ENCODE measurements at places on chromosomes 2 and 18.

GRCh38 chr2:149611100-149611820, 23.7 kb upstream of the MMADHC start:
- no peak for DNase-seq

DNA sequence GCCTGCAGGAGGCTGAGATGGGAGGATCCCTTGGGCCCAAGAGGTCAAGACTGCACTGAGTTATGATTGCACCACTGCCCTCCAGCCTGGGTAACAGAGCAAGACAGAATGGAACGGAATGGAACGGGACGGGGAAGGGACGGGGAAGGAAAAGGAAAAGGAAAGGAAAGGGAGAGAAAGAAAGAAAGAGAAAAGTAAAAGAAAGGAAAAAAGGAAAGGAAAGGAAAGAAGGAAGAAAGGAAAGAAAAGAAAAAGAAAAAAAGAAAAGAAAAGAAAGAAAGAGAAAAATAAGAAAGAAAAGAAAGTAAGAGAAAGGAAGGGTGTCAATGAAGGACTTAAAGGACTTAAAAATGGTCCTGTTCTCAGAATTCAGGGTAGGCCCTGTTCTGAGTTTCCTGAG, 4.3 kb upstream of the SPOPL start:
- no peak for DNase-seq

GRCh38 chr18:57077786-57078552, 68.9 kb upstream of the BOD1L2 start:
- peak; percentile 85 for DNase-seq

DNA sequence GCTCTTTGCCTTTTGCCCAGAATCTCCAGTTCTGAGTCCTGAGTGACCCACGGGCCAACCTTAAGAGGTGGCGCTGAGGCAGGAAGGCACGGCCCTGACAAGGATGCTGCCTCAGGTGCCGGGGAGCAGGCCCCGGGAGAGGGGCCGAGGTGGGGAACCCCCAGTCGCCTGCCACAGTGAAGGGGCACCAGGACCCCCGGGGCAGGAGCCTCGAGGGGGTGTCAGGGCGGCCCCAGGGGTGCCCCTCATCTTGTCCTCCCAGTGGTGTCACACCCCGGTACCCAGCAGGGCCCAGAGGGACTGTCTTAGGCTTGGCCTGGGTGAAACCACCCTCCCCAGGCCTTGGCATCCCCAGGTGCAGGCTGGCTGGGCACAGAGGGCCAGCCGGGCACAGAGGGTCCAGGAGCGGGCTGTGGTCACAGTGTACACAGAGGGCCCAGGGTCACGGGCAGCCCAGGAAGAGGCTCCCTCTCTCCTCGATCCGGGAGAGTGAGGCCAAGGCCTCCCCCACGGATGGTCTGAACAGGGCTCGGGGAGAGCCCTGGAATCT, 1.0 kb downstream of the PDCD1 start:
- DNase-seq, result no peak

DNA sequence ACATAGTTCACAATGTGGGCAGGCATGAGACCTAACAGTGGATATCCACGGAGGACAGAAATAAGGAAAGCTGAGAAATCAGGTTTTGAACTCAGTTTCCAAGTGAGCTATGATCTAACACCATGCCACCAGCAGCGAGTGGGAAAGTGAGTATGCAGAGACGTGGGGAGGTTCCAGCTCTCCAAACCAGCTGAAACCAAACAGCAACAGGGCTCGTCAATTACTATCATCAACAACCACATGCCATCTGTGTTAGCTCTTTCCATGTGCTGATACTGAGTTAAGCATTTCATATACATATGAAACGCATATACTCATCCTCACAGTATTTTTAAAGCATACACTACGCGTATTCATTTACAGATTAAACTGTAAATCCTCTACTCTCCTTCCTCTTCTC, 172.4 kb downstream of the ZNF516 start:
- no peak for DNase-seq

GRCh38 chr2:127596311-127597045, 49.5 kb upstream of the GPR17 start:
- no peak for DNase-seq

DNA sequence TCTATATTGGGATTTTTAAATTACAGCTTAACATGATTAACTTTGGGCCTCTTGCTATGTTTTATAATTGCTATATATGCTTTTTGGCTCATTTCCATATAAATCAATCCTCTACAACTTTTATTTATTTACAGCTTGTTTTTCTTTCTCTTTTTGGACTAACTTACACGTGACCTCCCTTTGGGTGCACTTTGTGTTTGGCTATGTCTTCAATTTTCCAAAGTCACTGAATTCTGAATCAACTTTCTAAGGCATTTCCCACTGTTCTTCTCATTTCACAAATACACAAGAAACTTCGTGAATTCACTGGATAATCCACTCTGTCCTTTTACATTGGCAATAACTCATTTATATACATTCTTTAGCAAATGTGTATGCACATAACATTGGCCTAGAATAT, 5.4 kb upstream of the CPS1 start:
- DNase-seq, result no peak

DNA sequence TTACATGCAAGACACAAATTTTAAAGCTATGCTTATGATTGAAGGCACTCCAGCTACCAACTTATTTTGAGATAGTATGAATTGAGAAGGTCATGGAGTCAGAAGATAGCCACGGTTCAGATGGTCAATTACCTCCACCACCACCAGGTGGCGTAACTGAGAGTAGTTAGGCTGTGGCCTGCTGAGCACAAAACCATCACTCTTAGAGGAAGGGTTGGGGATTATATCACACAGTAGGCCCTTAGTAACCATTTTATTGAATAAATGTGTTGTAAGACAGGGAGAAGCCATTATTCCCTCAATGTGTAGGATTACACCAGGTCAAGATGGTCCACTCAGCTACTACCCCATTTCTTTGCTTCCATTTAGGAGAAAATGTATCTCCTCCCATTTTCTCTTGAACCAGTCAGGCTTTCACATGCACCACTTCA, 18.8 kb downstream of the KLHL41 start:
- peak; percentile 75 for DNase-seq

DNA sequence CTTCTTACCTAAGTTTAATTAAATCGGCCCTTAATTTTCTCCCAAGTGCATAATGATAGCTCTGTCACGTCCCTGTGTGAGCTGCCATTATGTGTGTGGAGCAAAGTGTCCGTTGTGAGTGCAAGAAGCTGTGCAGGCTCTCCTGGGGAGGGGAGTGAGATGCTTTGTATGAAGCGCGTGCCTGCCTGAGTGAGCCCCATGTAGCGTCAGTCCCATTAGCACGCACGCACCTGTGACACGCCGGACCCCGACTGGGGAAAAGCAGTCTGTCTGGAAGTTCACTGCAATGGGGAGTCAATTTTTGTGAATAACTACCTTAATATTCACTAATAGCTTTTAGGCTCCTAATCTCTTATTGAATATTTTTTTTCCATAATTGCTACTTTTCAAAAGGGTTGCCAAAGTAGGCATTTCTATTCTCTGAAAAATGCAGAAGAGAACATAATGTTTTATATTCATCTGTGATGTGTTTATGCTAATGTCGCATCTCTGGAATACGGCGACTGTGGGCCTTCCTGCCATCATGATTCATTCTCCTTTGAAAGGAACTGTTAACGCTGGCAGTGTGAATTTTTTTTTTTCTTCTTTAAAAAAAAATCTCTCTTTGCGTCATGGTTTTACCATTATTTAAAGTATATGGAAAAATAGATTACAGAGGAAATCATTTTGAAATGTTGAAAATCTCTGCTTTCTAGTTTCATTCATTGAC, 157.7 kb downstream of the COL4A4 start:
- no peak for DNase-seq

DNA sequence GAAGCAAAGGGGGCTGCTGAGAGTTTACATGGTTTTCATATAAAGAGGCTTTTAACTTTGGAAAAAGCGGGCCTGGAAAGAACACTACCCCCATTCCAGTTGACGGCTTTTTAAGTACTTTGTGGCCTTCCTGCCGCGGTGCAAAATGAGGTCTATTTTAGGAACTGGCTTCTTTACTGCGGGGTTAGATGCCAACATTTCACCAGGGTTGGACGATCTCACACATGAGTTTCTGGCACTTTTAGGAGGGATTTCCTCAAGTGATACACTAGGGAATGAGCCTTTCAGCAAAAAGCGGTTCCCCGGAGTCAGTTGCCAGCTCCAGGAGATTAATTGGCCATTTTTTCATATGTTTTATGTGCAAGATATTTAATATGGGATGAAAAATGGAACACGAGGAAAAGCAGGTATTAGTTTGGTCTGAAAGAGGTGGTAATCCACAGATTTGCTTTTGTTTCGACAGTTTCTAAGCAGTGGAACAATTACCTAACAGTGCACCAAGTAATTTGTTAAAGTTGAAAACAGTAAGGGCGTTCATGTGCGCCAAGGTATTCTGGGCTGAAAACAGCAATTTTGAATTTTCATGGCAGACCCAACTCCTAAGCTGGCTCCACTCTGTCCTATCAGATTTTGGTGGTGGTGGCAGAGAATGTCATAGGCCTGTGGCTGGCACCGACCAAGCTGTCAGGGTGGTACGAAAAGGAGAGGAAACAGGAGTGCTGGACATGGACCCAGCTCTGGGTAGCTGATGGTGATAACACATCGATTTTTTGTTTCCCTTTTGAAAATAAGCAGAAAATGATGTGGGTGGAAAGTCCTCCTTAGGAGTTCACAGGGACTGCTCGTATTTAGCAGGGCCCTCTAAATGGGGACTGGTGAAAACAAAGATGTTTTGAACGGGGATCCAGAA, 55.6 kb upstream of the FZD5 start:
- DNase-seq, result no peak

GRCh38 chr2:135219226-135219625, 167.1 kb downstream of the RAB3GAP1 start:
- DNase-seq, result no peak

- no peak for DNase-seq
Observed at GRCh38 chr2:41806286-41806685, 241.5 kb upstream of the PKDCC start.

DNA sequence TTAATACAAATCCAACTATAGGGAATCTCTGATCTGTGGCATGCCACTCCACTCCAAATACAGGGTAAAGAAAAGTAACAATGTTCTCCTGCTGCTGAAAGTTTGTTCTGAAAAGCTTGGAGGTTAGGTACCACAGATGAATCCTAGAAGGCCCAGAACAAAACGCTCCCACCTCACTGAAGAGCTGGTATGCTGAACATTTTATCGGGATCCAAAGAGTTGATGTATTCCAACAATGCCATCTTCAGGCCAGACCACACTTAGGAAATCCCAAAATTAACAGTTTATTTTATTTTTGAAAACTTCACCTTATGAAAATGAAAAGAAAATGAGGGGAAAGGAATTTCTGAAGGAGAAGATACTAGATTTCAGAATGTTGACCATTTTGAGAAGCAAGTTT, 145.1 kb upstream of the CDH19 start:
- no peak for DNase-seq

DNA sequence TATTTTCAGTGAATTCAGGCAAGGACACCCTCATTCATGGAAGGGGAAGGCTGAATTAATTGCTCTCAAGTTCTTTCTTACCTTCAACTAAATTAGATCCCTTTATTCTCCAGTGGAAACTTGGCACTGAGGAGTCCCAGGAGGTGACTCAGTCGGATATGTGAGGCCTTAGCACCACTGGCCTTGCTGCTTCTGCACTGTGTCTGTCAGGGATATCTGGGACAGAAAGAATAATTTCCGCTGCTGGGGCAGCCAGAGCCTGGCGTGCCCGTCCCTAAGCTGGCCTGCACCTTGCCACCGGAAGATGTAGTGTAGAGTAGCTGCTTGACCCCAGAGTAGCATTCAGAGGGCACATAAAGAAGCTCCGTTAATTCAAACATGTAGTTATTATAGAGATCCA, 53.4 kb downstream of the LIMS1 start:
- DNase-seq, result no peak

- no peak for DNase-seq
Observed at GRCh38 chr2:186205254-186205911, 280.7 kb upstream of the ZC3H15 start.

DNA sequence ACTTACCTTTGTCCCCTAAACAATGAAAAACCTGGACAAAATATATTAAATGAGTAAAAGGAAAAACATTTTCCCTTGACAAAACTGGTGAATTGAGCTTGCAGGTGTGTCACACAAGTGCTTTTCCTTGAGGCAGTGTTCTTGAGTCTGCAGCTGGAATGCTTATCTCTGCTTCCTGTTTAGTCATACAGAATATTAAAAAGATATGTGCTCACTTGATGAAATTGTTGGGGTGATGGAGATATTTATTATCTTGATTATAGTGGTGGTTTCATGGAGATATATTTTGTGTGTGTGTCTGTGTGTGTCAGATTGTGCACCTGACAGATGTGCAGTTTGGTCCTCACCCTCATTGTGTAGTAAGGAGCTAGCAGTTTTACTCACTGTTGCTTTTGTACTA, 3.3 kb downstream of the TAF1B start:
- DNase-seq, result no peak

GRCh38 chr2:203673933-203674332, 32.5 kb upstream of the CD28 start:
- peak; percentile 77 for DNase-seq

DNA sequence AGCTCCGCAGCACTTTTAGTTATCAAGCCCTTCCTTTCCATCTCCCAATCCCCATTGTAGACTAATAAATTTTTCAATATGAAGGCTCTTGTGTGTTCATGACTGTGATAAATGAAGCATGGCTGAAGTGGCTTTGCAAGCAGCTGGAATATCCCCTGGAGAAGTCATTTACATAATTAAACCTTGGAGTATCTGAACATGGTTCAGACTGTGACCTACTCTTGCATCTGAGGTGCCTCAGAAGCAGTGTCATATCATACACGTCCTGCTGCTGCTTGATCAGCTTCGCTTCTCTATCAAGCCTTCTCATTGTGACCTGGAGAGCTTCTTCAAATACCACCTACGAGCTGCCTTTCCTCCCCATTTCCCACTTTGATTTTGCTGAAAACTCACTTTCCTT, 48.4 kb upstream of the ZNF397 start:
- DNase-seq, result no peak

- no peak for DNase-seq
Observed at GRCh38 chr2:15701991-15702390, 110.3 kb downstream of the DDX1 start.

DNA sequence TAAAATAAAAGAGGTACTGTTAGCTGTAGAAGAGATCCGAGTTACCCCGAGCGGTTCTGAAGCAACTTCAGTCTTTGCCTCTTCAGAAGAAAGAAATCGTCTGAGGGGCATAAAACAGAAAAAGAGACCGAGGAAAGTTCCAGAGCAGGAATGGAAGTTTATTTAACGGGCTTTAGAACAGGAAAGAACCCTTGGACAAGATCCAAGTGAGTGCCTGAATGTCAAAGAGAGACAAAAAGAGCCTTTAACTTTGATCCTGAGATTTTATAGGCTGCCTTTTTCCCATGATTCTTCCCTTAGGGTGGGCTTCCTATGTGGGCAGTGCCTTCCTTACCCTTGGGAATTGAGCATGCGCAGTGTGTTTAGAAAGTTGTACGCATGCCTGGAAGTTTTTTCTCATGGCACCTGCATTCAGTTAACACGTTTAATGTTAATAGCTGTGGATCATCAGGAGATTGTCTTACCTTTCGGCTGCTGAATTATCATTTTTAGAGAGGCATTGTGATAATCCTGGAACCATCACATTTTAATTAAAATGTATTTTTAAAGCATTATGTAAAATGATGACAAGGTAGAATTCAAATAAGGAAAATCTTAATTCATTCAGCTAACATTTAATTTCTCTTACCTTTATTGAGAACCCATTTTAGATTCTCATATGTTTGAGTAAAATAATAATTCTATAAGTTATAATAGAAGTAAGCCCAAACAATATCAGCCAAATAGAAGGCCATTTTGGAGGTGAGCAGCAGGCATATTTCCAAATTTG, 269.5 kb upstream of the ZSWIM2 start:
- DNase-seq, result no peak

Data from OCI-LY7 (cell line).